ENCODE measurements at places on chromosomes 7 and 10. TPM values are rescaled to one million over a fixed set of nuclear protein-coding genes. Genes with fewer than 3 reads are reported as not detected.

The TET1 gene
- 0.06 TPM for polyA plus RNA-seq

The STN1 gene
- polyA plus RNA-seq: 12.8 TPM

The SUN3 gene
- polyA plus RNA-seq: not detected

The NPM3 gene
- 8.1 TPM for polyA plus RNA-seq

The EIF5AL1 gene
- 0.16 TPM for polyA plus RNA-seq

The GTF2IRD1 gene
- polyA plus RNA-seq: not detected

The AASS gene
- not detected for polyA plus RNA-seq

DNA sequence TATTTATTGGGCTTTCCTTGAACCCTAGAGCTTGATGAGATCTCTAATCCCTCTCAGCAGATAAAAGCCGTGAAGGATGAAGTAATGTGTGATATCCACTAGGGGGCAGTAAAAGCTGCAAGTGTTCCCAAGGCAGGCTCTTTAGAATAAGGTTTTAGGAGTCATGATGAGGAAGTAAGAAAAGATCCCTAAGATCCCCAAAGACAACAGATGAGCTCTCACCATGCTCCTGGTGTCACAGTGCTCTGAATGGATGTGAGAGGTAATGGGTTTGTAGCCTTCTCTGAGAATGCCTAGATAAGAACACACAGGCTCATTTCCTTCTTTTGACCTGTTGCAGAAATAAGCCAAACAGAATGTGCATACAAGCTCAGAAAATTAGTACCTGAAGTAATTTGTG lies 70.4 kb upstream of the ITPRID1 start:
- H3K36me3 ChIP-seq: no peaks in the 10 kb centered on the region
- no peaks in the 10 kb centered on the region for H3K4me1 ChIP-seq
- no peak overlapping the region for H3K27ac ChIP-seq
- DNase-seq: peak; percentile 46
- H3K27me3 ChIP-seq: no peaks in the 10 kb centered on the region
- H3K4me3 ChIP-seq: no peak overlapping the region

DNA sequence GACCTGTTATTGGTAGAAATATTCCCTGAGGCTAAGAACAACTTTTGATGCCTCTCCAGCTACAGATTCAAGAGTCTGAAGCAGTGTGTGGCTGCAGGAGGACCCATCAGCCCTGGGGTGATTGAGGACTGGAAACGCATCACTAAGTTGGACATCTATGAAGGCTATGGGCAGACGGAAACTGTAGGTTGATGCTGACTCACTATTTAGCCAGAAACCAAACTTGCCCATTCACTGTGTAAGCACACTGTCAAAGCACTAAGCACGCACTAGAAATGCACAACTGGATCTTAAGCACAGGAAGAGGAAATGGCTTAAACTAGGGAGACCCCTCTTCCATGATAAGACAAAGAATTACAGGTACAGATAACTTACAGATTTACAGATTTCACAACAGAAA lies 20.8 kb downstream of the ACSM6 start:
- H3K4me1 ChIP-seq: no peaks in the 10 kb centered on the region
- no peaks in the 10 kb centered on the region for H3K27me3 ChIP-seq
- no peak overlapping the region for H3K27ac ChIP-seq
- no peak for DNase-seq
- no peaks in the 10 kb centered on the region for H3K36me3 ChIP-seq

- DNase-seq: no peak
- H3K27me3 ChIP-seq: no peaks in the 10 kb centered on the region
- no peaks in the 10 kb centered on the region for H3K4me1 ChIP-seq
Observed at GRCh38 chr7:17599733-17600339, 301.4 kb downstream of the AHR start.

DNA sequence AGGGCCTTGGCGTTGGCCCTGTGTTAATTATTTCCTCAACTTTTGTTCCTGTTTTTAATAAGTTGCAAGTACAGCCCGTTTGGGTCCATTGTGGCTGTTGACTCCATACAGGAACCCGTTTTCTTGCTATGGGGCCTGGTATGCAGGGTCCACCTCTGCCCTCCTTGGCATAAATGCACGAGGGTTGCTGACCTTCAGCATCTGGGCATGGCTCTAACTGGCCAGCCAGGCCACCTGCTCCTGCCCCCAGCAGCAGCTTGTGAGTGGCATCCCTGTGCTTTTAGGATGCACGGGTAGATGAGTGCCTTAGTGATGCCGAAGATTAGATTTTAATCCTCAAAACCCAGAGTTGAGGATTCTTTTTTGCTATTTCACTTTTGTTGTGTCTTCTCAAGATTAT lies 123.2 kb downstream of the GLRX3 start:
- H3K4me3 ChIP-seq: no peak overlapping the region
- H3K4me1 ChIP-seq: no peaks in the 10 kb centered on the region
- no peaks in the 10 kb centered on the region for H3K36me3 ChIP-seq
- H3K27me3 ChIP-seq: no peaks in the 10 kb centered on the region

DNA sequence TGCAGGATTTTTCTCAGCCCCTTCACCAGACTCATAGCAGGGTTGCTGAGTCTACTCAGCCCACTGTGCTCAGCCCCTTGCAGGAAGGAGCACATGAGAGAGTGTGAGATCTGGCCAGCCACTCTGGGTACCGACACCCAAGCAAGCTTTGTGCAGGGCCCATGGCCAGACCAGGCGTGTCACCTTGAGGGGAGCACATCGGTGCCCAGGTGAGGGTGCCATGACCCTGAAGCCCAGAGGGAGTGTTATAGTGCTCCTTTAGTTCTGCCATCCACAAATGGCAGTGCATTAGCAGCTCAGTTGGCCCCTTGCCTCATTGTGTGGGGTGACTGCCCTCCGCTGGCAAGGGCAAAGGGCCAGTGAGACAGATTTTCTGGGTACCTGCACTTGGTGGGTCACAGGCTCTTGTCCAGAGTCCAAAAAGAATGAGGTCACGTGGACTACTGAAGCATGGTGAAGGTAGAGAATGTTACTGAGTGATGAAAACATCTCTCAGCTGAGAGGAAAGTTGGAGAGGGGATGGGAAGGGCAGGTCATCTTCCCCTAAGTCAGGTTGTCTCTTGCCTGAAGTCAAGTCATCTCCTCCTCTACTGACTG lies 181.8 kb downstream of the MACC1 start:
- no peak for DNase-seq
- H3K36me3 ChIP-seq: no peaks in the 10 kb centered on the region
- no peak overlapping the region for H3K4me3 ChIP-seq
- no peaks in the 10 kb centered on the region for H3K27me3 ChIP-seq
- no peak overlapping the region for H3K27ac ChIP-seq
- H3K4me1 ChIP-seq: no peaks in the 10 kb centered on the region

GRCh38 chr7:122885583-122886356 lies 490 bp downstream of the CADPS2 start:
- H3K27ac ChIP-seq: no peak overlapping the region
- H3K4me1 ChIP-seq: no peaks in the 10 kb centered on the region
- no peak overlapping the region for H3K4me3 ChIP-seq

- no peaks in the 10 kb centered on the region for H3K36me3 ChIP-seq
- no peak for DNase-seq
- no peak overlapping the region for H3K27ac ChIP-seq
- H3K27me3 ChIP-seq: no peaks in the 10 kb centered on the region
- no peak overlapping the region for H3K4me3 ChIP-seq
Observed at GRCh38 chr10:7618461-7618860, 48.3 kb downstream of the ITIH5 start.

GRCh38 chr10:70190581-70190980 lies 20.3 kb upstream of the SAR1A start:
- no peak overlapping the region for H3K27ac ChIP-seq
- DNase-seq: no peak
- H3K27me3 ChIP-seq: no peaks in the 10 kb centered on the region
- peaks cover 49% of the 10 kb centered on the region for H3K4me1 ChIP-seq
- H3K36me3 ChIP-seq: no peaks in the 10 kb centered on the region
- H3K4me3 ChIP-seq: no peak overlapping the region

DNA sequence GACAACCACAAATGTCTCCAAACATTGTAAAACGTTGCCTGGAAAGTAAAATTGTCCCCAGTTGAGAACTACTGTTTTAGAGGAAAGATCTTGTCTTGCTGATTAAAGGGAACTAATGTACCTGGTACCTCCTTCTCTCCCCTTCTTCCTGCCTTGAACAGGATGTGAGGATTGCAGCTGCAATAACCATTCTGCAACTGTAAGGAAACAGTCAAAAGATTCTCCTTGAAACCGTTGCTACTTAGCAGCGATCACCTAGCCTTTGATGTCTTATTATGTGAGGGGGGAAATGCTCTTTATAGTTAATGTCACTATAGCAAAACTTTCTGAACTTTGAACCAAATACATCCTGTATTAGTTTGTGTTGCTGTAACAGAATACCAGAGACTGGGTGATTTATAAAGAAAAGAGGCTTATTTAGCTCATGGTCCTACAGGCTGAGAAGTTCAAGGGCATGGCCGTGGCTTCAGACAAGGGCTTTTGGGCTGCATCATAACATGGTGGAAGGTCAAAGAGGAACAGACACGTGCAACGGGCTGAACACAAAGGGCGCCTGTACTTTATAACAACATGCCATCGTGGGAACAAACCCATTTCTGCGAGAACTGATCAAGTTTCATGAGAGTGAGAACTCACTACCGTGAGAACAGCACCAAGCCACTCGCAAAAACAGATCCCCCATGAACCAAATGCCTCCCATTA lies 54.2 kb upstream of the PARD3 start:
- no peaks in the 10 kb centered on the region for H3K27me3 ChIP-seq
- no peak overlapping the region for H3K4me3 ChIP-seq
- H3K36me3 ChIP-seq: no peaks in the 10 kb centered on the region
- H3K4me1 ChIP-seq: no peaks in the 10 kb centered on the region

DNA sequence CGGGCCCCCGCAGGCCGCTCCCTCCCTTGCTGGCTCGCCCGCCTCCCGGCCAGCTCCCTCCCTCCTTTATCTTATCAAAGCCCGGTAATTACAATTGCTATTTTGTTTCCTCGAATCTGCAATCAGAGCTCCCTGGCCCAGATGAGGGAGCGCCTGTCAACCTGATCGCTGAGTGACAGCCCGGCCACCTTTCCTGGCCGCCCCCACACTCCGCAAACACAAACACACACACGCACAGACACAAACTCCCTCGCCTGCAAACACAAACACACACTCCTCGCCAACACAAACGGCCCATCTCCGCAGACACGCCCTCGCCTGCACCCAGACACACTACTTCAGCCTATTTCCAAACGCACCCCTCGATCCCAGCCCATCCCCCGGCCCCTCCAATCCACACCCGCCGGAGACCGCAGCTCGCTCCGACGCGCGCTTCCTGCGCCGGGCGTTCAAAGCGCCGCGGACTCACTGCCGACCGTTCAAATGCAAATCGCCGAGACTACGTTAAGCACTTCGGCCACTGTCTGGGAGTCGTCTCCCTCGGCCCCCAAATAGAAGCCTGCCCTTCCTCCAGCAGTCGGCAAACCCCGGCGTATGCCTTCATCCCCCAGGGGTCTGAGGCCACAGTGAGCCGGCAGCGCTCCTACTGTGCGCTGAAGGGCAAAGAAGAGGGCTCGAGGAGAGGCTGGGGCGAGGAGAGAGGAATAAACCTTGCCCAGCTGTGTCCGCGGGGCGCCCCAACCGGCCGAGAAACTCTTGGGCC lies 3.0 kb upstream of the FGF8 start:
- H3K27me3 ChIP-seq: peaks cover 37% of the 10 kb centered on the region
- no peak for DNase-seq
- H3K27ac ChIP-seq: no peak overlapping the region
- H3K4me3 ChIP-seq: peak overlapping the region; percentile 75

- no peaks in the 10 kb centered on the region for H3K27me3 ChIP-seq
- H3K4me1 ChIP-seq: no peaks in the 10 kb centered on the region
- no peak for DNase-seq
- no peaks in the 10 kb centered on the region for H3K36me3 ChIP-seq
- H3K27ac ChIP-seq: no peak overlapping the region
Observed at GRCh38 chr7:16880554-16880953, 1.2 kb downstream of the AGR3 start.

DNA sequence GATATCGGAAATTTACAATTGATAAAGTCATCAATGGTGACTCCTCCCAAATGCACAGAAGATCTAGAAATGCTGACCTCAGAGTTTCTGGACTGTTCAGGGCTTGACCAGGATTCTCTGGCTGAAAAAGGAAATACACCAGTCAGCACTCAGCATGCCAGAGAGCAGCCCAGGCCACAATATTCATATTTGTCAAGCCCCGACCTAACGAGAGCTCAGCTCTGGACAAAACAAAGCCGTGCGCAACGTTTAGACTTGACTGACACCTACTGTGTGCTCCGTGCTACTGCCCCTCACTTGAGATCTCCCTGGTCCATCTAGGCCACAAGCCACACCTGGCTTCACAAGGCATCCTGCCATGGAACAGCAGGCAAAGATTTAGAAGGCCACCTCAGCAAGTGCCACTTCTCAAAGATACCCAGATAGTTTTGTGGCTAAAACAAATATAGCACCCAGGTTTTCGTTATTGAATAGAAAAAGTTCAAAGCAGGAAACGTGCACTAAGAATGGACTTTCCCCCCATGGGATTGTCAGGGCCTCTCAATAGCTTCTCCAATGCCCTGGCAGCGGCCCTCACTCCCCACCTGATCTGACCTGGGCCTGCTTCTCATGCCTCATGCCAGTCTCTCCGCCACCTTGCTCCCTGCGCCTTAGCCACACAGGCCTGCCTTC lies 218.3 kb downstream of the FAM107B start:
- DNase-seq: peak; percentile 40
- no peak overlapping the region for H3K4me3 ChIP-seq
- no peaks in the 10 kb centered on the region for H3K27me3 ChIP-seq
- peaks cover 94% of the 10 kb centered on the region for H3K4me1 ChIP-seq
- peak overlapping the region; percentile 70 for H3K27ac ChIP-seq
- H3K36me3 ChIP-seq: no peaks in the 10 kb centered on the region

- H3K27ac ChIP-seq: no peak overlapping the region
- no peak for DNase-seq
- H3K4me3 ChIP-seq: no peak overlapping the region
- no peaks in the 10 kb centered on the region for H3K36me3 ChIP-seq
Observed at GRCh38 chr7:118075936-118076335, 108.0 kb upstream of the LSM8 start.

All from CD14-positive monocyte (primary cell).